Activated T-helper 2 cell treated with anti-CD3 and anti-CD28 coated beads, Interferon-gamma antibody, Interleukin-2, Interleukin-4, amounts not matched to agents 10 μg/mL and 5 μg/mL and 100 μg/mL, durations not matched to agents 14 hours and 24 hours and 36 hours (primary cell): ENCODE measurements at places on chromosomes 2 and 18. TPM values are rescaled to one million over a fixed set of nuclear protein-coding genes. Genes with fewer than 3 reads are reported as not detected.

GRCh38 chr2:152005607-152006006, 93.2 kb downstream of the CACNB4 start:
- DNase-seq, result no peak

DNA sequence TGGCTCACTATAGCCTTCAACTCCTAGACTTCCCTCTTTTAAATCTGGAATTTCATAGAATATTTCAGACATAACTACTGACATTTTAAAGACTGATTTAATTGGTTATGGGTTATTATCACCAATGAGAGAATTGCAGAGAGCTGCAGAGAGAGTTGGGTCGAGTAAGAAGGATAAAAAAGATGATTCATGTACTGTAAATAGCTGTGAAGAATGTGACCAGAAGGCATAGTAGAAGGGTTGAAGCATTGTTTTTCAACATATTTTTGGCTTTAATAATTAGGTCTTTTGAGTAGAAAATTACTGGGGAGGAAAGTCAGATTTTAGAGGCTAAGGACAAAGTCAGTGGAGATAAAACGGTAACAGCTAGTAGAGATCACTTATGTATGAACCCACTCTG, 503.2 kb upstream of the SLC8A1 start:
- DNase-seq, result no peak

- DNase-seq, result no peak
Observed at GRCh38 chr2:75513616-75514170, 47.0 kb downstream of the EVA1A start.

The CABLES1 gene
- 27.4 and 33.5 TPM in 2 replicates for total RNA-seq

The SLC9A4 gene
- total RNA-seq, result 0.09 TPM in 2 replicates
